ENCODE measurements at places on chromosomes 6 and 20.

DNA sequence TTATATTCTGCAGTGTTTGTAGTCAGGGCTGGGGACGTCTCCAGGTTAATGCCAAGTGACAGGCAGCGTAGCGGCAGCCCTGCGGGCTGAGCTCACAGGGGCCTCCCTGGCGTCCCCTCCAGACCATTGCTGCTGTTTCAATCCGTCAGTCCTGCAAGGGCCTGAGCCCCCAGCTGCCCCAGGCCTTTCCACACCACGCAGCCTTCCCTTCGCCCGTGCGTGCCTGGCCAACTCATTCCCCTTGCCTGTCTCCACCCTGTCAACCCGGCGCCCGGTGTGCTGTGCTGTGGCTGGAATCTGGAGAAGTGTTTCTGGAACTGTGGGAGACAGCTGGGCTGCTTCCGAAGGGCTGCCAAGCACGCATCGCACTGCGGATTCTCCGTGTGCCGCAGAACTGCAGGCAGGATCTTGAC, 11.9 kb downstream of the BHLHE23 start:
- DNase-seq = no peak

GRCh38 chr20:4326195-4327065, 311.1 kb upstream of the RNF24 start:
- DNase-seq = no peak

DNA sequence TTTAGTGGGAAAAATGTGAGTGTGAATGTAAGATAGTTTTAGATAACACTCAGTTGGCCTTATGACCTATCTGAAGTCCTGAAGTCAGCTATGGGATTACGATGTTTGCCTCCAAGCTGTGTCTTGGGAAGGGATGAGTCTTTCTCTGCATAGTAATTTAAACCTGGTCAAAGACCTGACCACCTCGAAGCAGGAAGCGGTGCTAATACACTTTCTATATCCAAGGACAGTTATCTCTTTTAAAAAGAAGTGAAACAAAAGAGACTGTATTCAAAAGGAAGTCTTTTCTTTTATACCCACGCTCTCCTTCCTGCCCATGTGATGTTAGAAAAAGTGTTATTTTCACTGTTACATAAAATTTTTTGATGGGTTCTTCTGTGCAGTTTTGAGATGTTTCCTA, 94.9 kb downstream of the JARID2 start:
- no peak for DNase-seq

GRCh38 chr6:87710090-87710489, 8.1 kb upstream of the AKIRIN2 start:
- no peak for DNase-seq

- DNase-seq = no peak
These were observed 63.4 kb downstream of the SERAC1 start for GRCh38 chr6:158104696-158105095.

DNA sequence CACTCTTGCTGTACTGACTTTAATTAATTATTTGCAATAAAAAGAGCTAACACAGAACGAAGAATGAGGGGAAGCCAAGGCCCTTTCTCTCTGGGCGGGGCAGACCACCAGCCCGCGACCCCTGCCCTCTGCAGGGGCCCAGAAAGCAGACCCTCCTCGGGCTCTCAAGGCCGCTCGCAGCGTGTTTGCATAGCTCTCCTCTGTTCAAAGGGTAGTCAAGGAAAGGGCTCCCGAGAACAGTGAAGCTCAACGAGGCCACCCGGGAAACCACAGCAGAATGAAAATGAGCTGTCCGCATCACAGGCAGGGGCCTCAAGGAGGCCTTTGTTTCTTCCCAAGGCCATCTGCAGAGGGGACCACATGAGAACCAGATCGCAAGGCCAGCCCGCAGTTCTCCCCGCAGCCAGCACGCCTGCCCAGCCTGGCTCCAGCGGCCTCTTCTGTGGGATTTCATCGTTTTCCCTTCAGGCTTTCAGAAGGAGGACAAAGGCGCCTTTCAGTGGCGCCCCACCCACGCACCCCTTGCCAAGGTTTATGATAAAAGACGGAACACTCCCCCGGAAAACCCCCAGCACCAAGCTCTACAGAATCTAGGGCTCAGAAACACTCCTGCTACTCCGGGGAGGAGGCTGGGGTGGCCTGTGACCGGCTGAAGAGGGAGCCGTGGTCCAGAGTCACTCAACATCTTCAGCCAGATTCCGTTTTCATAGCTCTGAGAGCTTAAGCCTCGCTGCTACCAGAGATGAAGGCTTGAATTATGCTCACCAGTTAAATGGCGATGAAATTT, 25.3 kb downstream of the ACSS1 start:
- DNase-seq = no peak

DNA sequence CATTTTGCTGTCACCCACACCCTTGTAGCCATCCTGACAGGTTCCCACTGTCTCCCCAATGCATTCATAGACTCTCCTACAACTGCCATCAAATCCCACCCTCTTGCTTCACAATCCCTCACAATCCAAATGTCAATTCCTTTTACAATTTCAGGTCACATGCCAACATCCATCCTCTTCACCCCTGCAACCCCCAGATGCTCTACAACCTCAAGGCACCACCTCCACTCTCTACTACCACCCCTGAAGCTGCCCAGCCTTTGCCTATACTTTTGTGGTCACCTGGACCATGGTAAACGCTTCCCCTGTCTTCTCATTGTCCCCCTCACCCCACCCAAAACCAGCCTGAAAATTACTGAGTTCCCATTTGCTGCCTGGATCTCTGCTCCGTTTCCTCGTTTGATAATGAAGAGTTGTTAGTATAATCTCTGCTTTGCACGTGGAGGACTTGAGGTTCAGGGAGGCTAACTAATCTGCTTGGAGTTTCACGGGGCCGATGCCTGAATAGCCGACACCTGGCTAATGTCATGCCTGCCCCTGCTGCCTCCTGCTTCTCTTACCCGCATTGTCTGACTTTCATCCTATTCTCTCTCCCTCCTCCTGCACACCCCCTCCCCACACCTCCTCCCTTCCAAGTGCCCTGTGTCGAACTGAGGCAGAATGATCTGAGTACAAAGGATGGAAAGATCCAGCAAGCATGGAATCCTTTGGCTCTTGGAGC, 82.4 kb upstream of the TOX2 start:
- no peak for DNase-seq
